Stimulated activated CD8-positive, alpha-beta memory T cell treated with anti-CD3 and anti-CD28 coated beads, Interleukin-7, amount 100 ng/mL, for 1 hour (primary cell): ENCODE measurements at places on chromosomes 13 and 19.

GRCh38 chr13:38960175-38960574 is 30.5 kb downstream of the STOML3 start:
- no peak for DNase-seq

GRCh38 chr13:69450245-69450644 is 657.4 kb upstream of the ATXN8OS start:
- DNase-seq: no peak

- DNase-seq: no peak
Measured at GRCh38 chr13:29902632-29903305, 52.4 kb upstream of the UBL3 start.

GRCh38 chr13:102443249-102443648 is 41.4 kb upstream of the FGF14 start:
- no peak for DNase-seq

DNA sequence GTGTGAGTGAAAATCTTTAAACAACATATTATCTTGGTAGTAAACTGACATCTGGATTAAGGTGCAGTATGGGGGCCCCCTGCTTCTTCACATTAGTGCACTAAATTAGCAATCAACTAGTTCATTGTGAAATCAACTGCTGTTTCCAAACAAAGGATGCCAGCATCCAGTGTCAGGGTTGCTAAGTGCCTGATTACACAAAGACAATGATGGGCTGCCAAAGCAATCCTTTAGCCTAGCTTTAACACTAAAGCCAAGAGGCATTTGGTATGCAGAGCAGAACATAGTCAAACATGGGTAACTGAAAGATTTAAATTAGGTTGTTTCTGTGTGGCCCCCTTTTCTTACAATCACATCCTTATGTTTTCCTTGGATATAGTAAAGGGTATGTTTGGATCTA is 543.1 kb upstream of the SLITRK5 start:
- no peak for DNase-seq

- no peak for DNase-seq
Measured at GRCh38 chr19:19602136-19602712, 16.3 kb downstream of the PBX4 start.

DNA sequence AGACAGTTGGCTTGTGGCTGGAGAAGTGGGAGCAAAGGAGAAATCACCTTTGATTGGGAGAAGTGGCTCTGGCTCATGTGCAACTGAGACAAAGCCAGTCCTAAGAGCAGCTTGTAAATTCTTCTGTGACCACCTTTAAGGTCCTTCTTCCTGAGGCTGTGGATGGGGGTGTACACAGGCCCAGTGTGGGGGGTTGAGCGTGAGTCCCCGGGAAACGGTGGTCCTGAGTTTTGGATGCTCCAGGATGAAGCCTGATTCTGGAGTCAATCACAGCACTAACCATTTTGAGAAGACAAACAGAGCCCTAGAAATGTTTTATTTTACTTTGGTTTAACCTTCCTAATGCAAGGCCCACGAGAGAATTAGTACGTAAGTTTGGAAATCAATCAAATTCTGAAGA is 3.9 kb upstream of the CEBPA start:
- DNase-seq: no peak

- no peak for DNase-seq
Measured at GRCh38 chr19:51430221-51430620, 12.8 kb upstream of the SIGLEC10 start.

DNA sequence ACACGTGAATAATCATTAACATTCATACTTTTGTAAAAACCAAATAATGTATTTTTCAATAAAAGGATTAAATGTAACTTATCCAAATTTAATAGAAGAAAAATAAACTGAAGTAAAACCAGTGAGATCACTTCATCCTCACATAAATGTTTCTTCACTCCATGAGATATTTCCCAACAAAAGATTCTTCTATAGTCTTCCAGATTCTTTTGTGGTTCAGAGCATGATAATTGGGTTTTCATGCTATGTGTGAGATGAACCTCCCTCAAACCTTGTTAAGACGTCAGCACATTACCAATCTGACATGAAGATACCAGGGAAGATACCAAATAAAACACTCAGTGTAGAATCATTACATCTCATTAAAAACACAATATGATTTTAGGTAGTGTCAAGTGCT is 62.9 kb upstream of the OXGR1 start:
- DNase-seq: no peak

DNA sequence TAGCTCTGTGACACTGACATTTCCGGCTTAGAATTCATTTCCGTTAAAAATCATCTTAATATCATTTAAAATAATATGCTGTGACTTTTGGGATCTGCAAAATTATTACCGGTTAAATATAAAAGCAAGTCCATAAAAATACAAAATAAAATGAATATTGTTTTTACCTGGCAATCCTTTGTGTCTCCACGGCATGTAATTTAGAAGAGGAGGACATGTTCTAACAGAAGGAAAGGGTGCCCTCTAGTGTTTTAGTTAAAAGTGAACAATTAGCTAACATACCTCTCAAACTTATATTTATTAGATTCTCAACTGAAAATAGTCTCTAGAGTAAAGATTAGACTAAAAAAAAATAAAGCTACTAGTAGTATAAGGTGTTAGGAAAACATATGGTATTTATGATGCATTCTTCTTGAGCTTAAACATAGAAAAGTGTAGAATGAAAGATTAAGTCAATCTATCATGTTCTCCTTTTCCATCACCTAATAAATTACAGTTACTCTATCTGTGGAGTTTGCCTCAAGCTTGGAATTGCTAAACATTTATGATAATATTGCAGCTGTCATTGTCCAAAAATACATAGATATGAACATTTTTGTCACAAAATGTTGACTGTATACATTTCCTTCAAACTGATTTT is 676.7 kb upstream of the SPRY2 start:
- no peak for DNase-seq

- no peak for DNase-seq
Measured at GRCh38 chr19:31863122-31863521, 482.3 kb upstream of the ZNF507 start.

GRCh38 chr19:805600-806550 is 8.6 kb downstream of the PTBP1 start:
- DNase-seq: no peak
